Caki2 (cell line): ENCODE measurements at places on chromosomes 2 and 18. TPM values are rescaled to one million over a fixed set of nuclear protein-coding genes. Genes with fewer than 3 reads are reported as not detected.

RIT2 gene
- not detected in 2 replicates for total RNA-seq

DNA sequence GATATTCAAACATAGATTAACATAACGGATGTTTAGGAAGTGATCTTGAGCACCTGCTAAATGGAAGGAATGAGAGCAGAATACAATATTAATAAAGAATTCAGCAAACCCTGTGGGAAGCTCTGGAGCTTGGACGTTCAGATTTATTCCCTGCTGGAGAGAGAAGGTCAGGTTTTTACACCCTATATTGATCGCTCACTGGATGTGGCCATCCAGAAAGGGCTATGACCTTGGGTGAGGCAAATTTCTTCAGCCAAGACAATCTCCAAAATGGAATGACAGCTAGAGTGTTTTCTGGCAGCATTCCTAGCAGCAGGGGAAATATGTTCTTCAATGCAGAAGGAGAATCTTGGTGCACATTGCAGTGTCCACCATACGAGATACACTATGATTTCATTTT, 288.3 kb downstream of the IRS1 start:
- no peak for DNase-seq

HYCC2 gene
- 0.70 and 2.8 TPM in 2 replicates for total RNA-seq

POTEC gene
- not detected in 2 replicates for total RNA-seq

GRCh38 chr2:64807417-64807816, 153.7 kb upstream of the SERTAD2 start:
- DNase-seq: peak; percentile 91

LRP1B gene
- total RNA-seq: 0.14 TPM in 1 of 2 replicates, not detected in the other

DNA sequence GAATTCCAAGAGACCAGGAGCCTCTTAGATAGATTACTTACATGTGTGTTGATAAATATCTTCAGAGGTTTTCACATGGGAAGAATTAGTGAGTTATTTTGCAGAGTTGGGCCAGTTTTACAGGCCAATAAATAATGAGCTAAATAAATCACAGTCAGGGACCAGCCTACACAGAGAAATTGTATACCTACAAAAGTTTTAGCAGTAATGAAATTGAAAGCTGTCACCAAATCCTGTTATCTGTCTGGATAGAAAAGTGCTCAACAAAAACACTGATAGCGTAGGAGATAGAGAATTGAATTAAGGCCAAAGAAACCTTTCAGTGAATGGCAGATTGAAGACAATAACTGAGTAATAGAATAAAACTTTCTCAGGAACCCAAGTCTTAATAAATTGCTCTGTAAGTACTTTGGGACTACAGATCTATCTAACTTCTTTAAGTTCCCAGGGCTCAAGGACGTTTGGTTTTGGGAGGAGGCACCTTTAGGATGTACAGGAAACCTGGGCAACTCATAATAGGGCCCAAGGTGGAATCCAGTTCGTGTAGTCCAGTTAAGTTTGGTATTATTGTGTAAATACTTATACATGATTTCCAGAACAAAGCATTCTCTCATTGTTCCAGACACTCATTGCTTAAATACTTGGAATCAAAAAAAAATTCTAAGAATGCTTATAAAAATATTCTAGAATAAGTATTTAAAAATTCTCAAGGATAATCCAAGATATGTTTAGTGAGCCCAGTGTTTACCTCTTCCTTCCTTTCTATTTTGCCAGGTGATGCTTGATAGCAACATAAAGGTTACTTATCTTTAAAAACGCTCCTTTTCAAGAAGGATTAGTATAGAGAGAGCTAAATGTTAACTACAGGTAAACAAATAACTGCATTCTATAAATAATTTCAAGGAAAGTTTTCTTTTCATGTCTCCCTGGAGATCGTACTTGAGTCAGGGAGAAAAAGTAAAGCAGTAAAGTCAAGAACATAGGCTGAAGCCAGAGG, 134.5 kb downstream of the NCKAP5 start:
- DNase-seq: peak; percentile 40

DNA sequence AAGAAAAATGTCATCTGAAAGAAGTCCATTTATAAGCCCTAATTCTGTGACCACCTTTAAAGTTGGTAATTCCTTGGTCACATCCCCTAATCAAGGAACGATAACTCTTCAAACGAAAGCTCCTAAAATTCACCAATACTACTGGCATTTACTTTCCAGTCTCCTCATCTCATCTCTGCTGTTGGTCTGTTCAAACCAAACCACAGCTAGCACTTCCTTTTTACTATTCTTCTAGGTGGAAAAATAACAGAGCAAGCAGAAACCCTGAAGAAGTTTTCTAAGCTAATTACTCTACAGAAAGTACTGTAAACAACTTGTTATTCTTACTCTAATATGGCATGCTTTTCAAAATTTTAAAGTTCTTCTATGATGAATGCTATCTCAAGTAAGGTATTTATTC, 21.6 kb downstream of the TIA1 start:
- DNase-seq: no peak
